ENCODE measurements at places on chromosomes 13 and 19. TPM values are rescaled to one million over a fixed set of nuclear protein-coding genes. Genes with fewer than 3 reads are reported as not detected.

Gene ZIM2
- total RNA-seq = not detected

Gene MBD3L2B
- not detected for total RNA-seq

Gene WDR87
- not detected for total RNA-seq

Gene WDR88
- total RNA-seq = not detected

Gene SIGLEC11
- total RNA-seq = not detected

Gene ZNF564
- total RNA-seq = 4.8 TPM

Gene GJB6
- not detected for total RNA-seq

Gene PALM3
- not detected for total RNA-seq

Gene C1QTNF9B
- 1.6 TPM for total RNA-seq

Gene ATG4D
- 42.5 TPM for total RNA-seq

Gene NRTN
- not detected for total RNA-seq

Gene ETFB
- 172 TPM for total RNA-seq

Gene SH2D3A
- 0.13 TPM for total RNA-seq

Gene C3
- total RNA-seq = 120 TPM

Gene ZNF625
- 1.2 TPM for total RNA-seq

Gene TTYH1
- total RNA-seq = not detected

Gene B3GNT3
- total RNA-seq = not detected

Gene CCDC97
- total RNA-seq = 24.1 TPM

Gene CD320
- total RNA-seq = 17.4 TPM

Gene PSG3
- total RNA-seq = not detected

Gene MIA
- not detected for total RNA-seq

Gene ZNF222
- total RNA-seq = 0.47 TPM

Gene SLITRK6
- total RNA-seq = 0.41 TPM

Gene FRY
- 56.9 TPM for total RNA-seq

Gene ASPDH
- not detected for total RNA-seq

Gene UTP14C
- total RNA-seq = 9.2 TPM

Gene RGL3
- total RNA-seq = 6.4 TPM
